Activated CD4-positive, alpha-beta T cell treated with anti-CD3 and anti-CD28 coated beads for 4 hours (primary cell): ENCODE measurements at places on chromosomes 3 and 15.
A peak's percentile ranks its signal among the peaks of the same experiment; 100 is the strongest.

DNA sequence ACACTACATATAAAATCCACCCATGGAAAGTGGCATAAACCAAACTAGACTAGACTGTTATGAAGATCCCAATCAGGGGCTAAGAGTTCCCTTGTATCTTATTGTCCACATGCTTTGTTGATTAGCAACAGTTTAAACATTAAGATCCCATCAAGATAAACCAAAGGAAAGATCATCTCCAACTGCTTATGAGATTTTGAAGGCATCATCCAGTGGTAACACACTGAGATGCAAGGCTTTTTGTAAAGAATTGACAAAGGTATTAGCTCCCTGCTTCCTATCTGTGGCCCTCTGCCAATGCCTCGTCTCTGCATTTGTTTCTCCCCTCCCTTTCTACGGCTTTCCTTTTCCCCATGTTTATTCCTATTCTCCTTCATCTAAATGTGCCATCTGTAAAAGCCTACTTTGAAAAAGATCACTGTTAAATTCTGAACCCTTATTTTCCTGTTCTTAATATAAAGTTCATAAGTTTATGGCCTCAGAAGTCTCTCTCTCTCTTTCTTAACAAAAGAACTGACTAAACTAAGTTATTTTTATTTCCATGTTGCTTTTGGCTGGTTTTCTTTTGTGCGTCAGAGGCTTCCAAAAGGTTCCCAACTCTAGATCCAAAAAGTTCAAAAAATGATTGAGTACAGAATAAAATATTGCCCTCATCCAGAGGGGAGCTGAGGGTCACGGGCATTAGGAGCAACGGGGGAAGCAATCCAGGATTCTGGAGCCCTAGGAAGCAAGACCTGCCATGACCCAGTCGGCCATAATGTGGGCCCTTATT is 5.5 kb downstream of the PLD1 start:
- no peak for DNase-seq

DNA sequence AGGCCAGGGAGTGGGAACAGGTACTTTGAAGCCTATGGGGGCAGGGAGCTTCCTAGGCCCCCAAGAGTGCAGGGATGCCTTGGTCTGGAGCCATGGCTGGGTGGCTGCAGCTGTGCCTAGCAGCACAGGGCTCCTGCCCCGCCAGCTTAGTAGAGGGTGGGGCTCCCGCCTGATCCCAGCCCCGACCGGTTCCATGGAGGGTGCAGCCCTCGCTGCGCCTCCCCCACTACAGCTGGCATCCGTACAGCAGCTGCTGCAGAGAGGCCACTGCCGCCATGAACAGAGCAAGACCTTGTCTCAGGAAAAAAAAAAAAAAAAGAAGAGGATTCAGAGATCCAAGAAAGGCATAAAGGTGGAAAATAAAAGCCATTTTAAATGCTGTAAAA is 277.2 kb downstream of the UBE2E2 start:
- DNase-seq, result no peak

DNA sequence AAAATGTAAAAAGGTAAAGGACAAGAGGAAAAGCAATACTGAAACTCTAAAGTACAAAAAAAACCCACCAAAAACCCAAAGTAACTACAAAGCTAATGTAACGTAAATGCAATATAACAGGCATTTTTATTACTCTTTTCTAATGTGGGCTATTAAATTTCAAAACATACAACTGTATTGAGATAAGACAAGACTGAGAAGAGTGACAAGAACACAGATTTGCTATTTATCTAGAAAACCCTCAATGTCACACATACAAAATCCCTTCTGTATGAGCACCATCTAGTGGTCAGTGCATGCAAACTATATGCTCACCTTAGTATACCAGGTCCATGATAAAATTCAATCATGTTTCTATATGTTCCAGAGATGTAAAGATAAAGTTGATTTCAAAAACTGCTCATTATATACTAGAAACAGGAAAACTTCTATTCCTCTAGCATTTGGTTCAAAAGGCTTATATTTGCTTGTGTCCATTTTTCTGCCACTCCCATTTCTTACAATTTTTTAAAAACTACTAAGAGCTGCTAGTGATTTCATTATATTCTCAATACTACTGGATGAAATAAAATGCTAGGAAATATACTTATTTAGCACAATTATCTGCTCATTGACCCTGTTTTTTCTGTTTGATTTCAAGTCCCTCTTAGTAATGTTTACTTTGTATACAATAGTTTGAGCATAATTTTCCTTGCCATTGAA is 111.4 kb downstream of the DLG1 start:
- DNase-seq, result no peak

DNA sequence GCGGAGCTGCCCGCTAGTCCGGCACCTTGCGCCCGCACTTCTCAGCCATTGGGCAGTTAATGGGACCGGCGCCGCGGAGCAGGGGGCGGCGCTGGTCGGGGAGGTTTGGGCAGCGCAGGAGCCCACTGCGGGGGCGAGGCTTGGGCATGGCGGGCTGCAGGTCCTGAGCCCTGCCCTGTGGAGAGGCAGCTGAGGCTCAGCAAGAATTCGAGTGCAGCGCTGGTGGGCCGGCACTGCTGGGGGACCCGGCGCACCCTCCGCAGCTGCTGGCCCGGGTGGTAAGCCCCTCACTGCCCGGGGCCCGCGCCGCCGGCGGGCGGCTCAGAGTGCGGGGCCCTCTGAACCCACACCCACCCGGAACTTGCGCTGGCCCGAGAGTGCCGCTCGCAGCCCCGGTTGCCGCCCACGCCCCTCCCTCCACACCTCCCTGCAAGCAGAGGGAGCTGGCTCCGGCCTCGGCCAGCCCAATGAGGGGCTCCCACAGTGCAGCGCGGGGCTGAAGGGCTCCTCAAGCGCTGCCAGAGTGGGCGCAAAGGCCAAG is 835.0 kb downstream of the TBL1XR1 start:
- no peak for DNase-seq

DNA sequence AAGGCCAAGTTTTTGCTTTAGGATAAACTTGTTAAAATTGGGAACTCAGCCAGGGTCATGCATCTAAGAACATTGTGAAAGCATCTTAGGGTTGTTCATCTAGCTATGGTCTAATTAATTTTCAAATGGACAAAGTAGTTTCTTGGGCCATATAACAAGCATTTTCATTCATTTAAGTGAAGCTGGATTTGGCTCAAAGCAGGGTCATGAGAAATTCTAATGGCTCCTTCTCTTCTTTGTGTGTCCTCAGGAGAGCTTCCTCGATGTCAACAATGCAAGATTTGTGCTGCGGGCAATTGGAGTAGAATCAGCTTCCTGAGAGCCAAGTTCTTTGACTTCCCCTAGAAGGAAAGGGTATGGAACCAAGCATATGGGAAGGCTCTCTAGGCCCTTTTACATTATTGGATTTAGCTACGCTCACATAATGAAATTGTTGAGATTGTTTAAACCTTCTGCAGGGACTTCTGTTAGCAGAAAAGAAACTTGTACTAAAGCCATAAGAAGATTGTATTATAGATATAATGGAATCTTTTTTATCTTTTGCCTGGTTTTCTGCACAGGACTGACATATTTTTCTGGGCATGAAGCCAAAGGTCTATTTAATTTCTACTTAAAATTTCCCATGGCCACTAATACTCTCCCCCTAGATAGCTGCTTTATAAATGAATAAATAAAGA is 1.8 kb upstream of the SAMMSON start:
- no peak for DNase-seq

GRCh38 chr15:39595338-39596221 is 14.7 kb downstream of the THBS1 start:
- DNase-seq, result no peak

DNA sequence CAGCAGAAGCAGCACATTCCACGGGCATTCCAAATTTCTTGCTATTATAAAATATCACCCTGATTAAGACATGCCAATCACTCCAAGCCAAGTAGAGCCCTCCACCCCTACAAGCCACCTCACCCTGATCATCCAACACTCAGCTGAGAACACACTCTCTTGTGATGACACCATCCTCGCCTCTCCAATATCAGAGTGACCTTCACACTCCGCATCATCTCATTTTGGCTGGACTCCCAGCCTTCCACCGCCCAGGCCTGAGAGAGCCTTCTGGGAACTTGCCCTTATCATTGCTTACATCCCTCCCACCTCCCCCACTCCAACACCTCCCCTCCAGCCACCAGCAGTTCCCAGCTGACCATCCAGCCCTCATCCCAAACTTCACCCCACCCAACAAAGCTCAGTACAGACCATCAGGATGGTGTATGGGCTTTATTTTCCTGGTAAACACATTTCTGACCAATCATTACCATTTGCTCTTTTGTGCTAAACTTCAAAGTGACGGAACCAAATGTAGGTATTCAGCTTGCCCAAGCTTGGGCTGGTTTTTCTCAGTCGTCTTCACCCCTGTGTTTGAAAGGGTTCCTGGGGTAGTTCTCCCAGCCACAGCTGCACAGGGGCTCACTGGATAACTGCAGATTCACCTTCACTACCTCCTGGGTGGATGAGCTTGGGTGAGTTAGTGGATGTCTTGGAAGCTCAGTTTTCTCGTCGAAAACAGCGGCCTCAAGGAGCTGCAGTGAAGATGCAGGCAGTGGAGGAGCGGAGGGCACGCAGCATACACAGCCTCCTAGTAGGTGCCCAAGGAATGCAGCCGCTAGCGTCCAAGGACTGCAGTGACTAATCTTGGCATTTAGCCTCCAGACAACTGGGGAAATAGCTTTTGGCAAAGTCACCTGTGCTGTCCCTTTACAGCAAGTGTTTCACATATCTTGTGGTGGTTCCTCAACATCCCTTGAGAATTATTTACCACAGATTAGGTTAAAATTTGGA is 115.1 kb downstream of the LIPC start:
- DNase-seq, result no peak

GRCh38 chr3:186974824-186975313 is 44.5 kb downstream of the ST6GAL1 start:
- DNase-seq, result no peak

- DNase-seq, result no peak
Measured at GRCh38 chr15:86355801-86356200, 276.1 kb downstream of the AGBL1 start.

GRCh38 chr3:98722389-98722788 is 40.8 kb upstream of the ST3GAL6 start:
- DNase-seq, result no peak

GRCh38 chr3:153138276-153139210 is 23.5 kb upstream of the RAP2B start:
- DNase-seq, result no peak

- DNase-seq, result no peak
Measured at GRCh38 chr3:52880474-52880873, 16.9 kb downstream of the STIMATE start.

GRCh38 chr15:40266828-40267304 is 16.0 kb downstream of the ANKRD63 start:
- DNase-seq, result no peak

- peak; percentile 52 for DNase-seq
Measured at GRCh38 chr3:194633349-194634004, at the start of gene TMEM44. TMEM44 (minus strand) TSS chr3:194633419; CDS start chr3:194633215, 204 bp downstream.

GRCh38 chr3:150414258-150414657 is 6.2 kb downstream of the TSC22D2 start:
- no peak for DNase-seq

DNA sequence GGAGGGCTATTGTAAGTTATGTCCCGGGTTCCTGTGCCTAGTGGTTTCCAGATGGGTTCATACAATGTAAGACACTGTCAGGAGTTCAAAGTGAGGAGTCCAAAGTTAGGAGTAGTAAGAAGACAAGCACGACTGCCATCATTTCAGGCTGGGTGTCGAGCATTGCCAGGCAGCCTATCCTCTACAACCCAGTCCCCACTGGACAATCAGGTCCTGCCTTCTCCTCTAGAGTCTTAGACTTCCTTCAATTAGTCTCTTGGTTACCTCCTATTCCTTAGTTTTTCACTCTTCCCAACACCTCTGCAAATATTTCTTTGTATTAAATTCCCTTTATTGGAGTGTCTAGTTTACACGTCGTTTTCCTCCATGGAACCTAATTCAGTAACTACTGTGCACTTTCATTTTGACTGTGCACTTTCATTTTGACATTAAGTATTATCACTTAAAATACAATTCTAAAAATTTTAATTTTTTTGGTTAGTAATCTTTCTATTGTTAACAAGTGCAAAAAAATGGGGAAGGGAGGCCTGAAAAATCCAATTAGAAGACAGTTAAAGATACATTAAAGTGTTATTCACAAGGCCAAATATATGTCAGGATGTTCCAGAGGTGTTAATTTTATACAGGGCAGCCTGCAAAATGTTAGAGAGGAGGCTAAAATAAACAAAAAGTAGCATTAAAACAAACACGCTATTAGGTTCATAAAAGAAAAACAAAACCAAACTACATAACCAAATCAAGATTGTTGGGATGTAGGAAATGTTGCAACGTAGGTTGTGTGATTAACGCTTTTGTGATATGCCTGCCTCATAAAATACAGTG is 155.3 kb downstream of the TBL1XR1 start:
- no peak for DNase-seq

- DNase-seq, result no peak
Measured at GRCh38 chr15:69727121-69727924, 274.7 kb downstream of the RPLP1 start.

- no peak for DNase-seq
Measured at GRCh38 chr15:77622934-77623754, 9.6 kb downstream of the LINGO1 start.

DNA sequence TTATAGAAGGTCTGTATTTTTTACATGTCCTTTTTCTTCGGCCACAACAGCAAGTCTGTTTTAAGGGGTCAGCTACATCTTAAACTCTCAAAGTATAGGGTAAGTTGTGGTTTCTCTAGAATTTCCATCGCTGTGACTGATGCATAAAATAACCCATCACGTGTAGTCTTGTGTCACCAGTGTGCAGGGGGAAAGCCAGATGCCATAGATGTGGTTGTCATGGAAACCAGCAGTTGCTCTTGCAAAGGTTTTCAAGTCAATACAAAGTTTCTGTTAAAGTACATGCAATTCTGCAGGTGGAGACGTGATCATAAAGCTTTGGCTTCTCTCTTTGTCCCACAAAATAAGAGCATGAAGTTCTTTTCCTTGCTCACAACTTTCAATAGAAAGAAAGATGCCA is 210.3 kb upstream of the ONECUT1 start:
- no peak for DNase-seq

DNA sequence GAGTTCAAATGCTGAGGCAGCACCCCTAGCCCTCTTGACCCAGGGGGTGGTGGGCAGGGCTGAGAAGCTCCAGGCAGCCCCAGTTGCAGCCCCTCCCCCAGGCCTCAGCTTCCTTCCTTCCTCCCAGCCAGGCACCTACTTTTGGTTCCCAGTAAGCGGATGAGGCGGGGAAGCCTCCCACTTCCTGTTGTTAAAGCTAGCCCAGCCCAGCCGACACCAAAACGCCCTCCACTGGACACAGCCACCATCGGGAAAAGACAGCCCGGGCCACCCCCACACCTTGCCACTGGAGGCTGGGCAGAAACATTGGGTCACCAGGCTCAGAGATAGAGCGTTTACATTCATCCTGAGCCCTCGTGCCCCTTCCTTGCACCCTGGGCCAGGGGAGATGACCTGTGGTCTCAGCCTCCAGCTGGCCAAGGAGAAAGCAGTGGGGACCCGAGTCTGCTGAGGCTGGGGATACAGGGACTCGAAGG is 3.5 kb downstream of the DUSP7 start:
- DNase-seq, result peak; percentile 47
